ENCODE measurements at places on chromosomes 12 and 14.

GRCh38 chr14:65070471-65070976 lies 31.8 kb downstream of the MAX start:
- no peak for DNase-seq

GRCh38 chr12:109440851-109441490 lies 36.1 kb downstream of the KCTD10 start:
- no peak for DNase-seq

GRCh38 chr12:121214166-121214777 lies 4.3 kb downstream of the P2RX4 start:
- peak; percentile 96 for DNase-seq

GRCh38 chr14:101948666-101949216 lies 15.6 kb upstream of the DYNC1H1 start:
- no peak for DNase-seq

DNA sequence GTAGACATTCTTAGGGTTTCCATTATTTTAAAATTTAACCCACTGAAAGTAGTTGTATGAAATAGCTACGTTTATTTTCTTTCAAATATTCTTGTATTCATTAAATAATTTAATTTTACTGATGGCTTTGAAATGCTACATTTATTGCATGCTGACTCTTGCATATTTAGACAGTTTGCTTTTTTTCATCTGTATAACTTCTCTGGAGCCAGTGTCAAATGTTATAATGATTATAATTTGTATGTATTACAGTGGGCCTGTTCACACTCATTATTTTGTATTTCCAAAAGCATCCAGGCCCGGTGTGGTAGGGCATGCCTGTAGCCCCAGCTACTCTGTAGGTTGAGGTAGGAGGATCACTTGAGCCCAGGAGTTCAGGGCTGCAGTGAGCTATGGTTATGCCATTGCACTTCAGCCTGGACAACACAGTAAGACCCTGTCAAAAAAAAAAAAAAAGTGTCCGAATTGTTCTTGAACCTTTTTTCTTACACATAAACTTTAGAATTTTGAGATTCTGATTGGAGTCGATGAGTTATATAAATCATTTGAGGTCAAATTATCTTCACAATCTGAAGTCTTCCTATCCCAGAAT lies 905 bp downstream of the ZNF84 start:
- no peak for DNase-seq

DNA sequence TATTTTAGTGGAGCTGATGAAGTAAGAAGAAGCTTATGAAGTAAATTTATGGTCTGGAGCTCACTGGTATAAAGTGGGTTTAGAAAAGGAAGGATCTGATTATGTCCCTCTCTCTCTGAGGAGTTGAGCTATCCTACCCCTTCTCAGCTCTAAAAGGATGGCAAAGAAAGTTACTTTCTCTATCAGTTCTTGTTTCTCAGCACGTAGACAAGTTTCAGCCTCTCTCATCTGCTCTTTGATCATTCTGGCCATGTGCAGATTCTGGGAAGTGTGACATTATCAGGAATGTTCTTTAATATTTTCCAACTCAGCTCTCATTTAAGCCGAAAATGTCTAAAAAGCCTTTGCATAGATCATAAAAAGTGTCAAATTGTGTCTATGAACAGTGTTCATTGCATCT lies 5.8 kb upstream of the EGLN3 start:
- DNase-seq, result no peak

- no peak for DNase-seq
These were observed 112.0 kb downstream of the TSPAN8 start for GRCh38 chr12:71045781-71046180.

GRCh38 chr12:95202691-95203486 lies 14.4 kb downstream of the FGD6 start:
- DNase-seq, result no peak

DNA sequence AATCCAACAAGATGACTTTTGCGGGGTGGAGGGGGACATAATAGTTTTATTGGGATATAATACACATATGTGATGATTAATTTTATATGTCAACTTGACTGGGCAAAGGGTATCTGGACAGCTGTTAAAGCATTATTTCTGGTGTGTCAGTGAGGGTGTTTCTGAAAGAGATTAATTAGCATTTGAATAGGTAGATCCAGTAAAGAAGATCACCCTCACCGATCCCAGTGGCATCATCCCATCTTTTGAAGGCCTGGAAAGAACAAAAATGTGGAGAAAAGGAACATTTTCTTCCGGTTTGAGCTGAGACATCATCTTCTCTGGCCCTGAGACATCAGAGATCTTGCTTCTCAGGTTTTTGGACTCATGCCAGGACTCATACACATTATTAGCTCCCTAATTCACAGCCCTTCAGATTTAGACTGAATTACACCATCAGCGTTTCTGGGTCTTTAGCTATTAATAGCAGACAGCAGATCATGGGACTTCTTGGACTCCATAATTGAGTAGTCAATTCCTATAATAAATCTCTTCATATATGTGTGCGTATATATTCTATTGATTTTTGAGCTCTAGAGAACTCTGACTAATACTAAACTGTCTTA lies 283.6 kb downstream of the PCNX1 start:
- no peak for DNase-seq

GRCh38 chr14:59630288-59630963 lies 53.8 kb upstream of the CCDC175 start:
- no peak for DNase-seq

DNA sequence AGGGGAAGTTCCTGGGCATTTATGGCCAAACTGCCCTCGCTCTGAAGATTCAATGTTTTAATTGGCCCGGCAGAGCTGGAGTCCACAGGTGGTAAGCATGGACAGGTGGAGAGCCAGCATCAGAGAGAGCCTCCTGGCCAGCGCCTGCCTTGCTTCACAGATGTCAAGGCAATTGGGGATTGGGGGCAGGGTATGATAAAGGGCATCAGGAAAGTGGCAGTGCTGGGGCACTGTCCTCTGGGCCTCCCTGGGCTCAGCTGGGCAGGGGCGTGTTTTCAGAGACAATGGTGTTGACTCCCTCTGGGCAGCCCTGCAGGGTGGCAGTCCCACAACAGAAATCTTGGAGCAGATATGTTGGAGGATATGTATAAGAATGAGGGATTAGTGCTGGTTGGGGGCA lies 237.3 kb downstream of the CACNA1C start:
- no peak for DNase-seq

GRCh38 chr14:55869397-55870049 lies 248.7 kb upstream of the PELI2 start:
- DNase-seq, result no peak

- DNase-seq, result no peak
These were observed 1.3 kb downstream of the ST8SIA1 start for GRCh38 chr12:22333186-22333712.

DNA sequence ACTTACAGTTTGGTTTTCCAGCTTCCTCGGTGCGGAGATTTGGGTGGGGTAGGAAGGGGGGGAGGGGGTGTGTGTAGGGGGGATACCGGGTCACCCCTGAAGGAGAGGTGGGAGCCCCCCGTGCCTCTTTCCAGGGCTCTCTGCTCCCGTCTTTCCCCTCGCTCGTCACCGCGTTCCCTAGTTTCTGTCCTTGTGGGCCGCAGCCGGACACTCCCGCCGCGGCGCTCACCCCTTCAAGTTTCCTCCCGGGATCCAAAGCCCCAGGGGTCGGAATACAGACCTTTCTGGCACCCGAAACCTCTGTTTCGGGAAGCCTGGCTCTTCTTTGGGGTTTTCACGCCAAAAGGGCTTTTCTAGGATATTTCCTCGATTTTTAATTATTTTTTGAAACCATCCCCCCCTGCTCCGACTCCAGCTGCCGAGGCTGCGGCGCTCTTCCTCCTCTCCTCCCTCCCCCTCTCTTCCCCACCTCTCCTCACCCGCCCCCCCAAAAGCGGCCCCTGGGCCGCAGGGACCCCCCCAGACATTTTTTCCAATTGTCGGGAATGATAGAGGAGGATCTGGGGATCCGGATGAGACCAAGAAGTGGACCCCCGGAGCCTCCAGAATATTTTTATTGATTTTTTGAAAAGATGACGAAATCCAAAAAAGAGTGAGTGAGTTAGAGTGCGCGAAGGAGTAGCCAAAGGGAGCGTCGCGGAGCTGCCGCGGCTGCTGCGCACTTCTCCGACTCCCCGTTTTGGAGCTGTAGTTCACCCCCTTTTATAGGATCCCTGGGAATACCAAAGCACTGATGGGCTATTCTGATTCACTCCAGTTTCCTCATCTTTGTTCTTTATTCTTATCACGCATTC lies 1.7 kb downstream of the CCND2 start:
- DNase-seq, result peak; percentile 40

- DNase-seq, result no peak
These were observed 213.7 kb upstream of the SYT10 start for GRCh38 chr12:33653362-33653761.

- no peak for DNase-seq
These were observed 21.0 kb upstream of the ACSM4 start for GRCh38 chr12:7282844-7283243.

GRCh38 chr12:795305-795704 lies 42.9 kb downstream of the WNK1 start:
- no peak for DNase-seq

- DNase-seq, result no peak
These were observed 137.8 kb downstream of the PHLDA1 start for GRCh38 chr12:75893765-75894164.

Data from CD14-positive monocyte (primary cell).